ENCODE measurements at places on chromosomes 6 and 20.
A peak's percentile ranks its signal among the peaks of the same experiment; 100 is the strongest.

GRCh38 chr20:50525681-50526080 is 15.5 kb downstream of the PTPN1 start:
- no peak for DNase-seq

DNA sequence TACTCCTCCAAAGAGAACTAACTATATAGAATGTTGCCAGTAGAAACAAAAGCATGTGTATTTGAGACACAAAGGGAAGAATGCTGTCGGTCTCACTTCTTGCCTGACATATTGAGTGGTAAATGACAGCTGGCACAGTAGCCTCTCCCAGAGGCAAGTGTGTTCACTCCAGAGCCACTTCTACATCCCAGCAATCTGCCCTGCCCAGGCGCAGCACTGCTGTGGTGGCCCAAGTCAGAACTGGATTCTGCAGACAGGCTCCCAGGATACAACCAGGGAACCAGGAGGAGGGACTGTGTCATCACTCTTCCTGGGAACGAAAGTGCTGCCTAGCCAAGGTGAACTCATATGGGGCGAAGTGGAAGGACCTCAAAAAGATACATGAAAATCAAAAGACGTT is 103.2 kb upstream of the ARMC2 start:
- no peak for DNase-seq

DNA sequence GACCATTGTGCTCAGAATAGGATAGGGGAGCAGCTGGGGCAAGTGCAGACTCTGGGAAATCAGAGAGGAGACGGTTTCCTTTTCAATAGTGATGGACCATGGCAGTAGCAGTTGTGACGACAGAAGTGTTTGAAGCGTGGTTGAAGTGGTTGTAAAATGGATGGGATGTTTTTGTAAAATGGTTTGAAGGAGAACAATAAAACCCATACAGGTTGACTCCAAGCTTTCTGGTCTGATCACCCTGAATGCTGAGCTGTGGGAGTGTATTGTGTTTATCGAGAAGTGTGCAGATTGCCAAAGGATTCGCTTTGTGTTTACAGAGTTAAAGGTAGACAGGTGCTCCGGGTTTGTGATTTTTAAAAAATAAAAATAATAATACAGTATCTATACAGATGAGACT is 255.2 kb upstream of the SULF2 start:
- DNase-seq, result no peak

- no peak for DNase-seq
Measured at GRCh38 chr6:109305028-109305427, 77.2 kb downstream of the CD164 start.

- DNase-seq, result no peak
Measured at GRCh38 chr6:125574604-125575003, 174.8 kb upstream of the HEY2 start.

DNA sequence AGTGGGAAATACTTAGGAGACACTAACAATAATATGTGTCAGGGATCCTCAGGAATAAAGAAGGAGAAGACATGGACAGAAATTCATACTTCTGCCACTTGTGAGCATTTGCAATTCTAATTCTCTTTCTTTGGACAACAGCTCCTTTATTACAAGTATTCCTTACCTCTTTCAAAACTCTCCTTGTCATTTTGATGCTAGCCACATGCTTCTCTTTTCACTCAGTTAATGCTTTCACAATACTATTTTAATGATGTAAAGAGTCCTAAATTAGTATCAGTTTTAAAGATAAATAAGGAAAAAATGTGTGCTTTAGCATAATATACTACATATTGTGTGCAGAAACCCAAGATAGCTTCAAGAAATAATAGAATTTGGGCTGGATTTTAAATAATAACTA is 62.5 kb downstream of the AHI1 start:
- DNase-seq, result no peak

GRCh38 chr20:4740774-4741431 is 19.2 kb downstream of the PRND start:
- DNase-seq, result peak; percentile 2

GRCh38 chr20:17747431-17747846 is 47.7 kb downstream of the BANF2 start:
- no peak for DNase-seq

DNA sequence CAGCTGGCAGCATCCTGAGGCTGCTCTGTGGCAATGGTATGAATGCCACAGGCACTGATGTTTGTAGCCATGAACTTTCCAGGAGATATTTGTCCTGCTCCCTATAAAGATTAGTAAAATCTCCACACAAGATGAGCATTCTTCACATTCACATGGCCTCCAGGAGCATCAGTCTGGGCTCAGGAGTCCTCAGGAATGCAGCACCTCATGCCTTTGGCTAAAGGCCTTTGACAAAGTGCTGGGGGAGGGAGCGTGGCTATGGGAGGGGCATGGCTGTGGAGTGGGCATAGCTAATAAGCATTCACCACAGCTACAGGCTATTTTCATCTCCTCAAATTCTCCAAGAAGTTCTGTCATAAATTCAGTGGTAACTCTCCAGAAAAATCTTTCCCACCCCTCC is 90.5 kb upstream of the LY86 start:
- no peak for DNase-seq

DNA sequence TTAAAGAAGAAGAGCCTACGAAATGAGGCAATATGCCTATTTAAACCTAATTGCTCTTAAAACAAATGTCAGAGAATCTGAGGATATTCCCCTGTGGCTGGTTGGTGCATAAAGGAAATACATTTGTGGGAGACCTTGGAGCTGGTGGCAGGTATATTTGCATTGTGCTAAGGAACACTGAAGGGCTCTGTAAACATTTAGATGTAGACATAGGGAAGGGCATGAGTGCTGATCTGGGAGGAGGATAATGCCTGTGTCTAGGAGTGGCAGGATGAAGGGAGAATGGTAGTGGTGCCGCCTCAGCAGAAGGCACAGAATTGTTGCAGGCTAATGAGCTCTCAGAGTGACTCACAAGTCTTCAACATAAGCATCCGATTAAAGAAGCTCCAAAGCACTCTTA is 85.8 kb downstream of the CD164 start:
- no peak for DNase-seq

DNA sequence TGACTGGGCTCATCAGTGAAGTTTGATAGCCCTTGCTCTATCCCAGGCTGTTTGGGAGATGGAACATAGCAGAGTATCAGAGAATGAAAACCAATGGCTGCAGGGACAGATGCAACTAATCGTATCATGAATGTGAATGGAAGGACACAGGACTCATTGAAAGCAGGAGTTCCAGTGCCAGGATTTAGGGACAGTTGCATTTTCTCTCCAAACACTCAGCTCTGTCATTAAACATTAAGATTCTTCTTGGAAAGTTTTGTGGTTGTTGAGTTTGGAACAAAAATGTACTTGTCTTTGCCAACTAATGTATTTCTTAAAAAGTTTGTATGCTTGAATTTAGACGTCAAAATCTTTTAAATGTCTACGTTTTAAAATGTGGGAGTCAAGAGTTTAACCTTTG is 31.0 kb upstream of the GSTA5 start:
- DNase-seq, result no peak

DNA sequence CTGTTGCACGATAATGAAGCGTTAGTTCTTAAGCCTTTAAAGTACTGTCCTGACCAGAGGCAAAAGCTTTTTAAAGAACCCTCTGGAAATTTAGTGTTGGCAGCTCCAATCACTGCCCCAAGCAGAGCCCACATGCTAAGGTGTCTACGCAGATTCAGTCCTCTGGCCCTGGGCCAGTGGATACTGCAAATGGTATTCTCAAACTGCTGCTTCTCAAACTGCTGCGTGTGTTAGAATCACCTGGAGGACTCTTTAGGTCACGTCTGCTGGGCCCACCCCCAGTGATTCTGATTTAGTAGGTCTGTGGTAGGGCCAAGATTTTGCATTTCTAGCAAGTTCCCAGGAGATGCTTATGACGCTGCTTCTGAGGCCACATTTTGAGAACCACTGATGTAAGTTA is 96.0 kb upstream of the CCDC28A start:
- no peak for DNase-seq

DNA sequence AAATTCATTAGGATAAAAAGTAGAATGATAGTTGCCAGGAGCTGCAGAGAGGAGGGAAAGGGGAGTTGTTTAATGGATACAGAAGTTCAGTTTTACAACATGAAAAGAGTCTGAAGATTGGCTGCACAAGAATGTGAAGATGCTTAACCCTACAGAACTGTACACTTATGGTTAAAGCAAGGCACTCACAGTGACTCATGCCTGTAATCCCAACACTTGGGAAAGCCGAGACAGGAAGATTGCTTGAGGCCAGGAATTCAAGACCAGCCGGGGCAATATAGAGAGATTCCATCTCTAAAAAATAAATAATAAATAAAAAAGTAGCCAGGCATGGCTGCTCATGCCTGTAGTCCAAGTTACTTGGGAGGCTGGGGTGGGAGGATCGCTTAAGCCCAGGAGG is 174.0 kb downstream of the TASP1 start:
- no peak for DNase-seq

- no peak for DNase-seq
Measured at GRCh38 chr6:107576852-107577251, 86.9 kb downstream of the SOBP start.

GRCh38 chr20:43691928-43692524 is 25.1 kb downstream of the MYBL2 start:
- DNase-seq, result peak; percentile 13
